Right kidney (tissue), 9 donors: ENCODE measurements at places on chromosomes 7 and 10.

GRCh38 chr7:80459776-80460510 is 51.9 kb downstream of the GNAT3 start:
- DNase-seq = no peak

DNA sequence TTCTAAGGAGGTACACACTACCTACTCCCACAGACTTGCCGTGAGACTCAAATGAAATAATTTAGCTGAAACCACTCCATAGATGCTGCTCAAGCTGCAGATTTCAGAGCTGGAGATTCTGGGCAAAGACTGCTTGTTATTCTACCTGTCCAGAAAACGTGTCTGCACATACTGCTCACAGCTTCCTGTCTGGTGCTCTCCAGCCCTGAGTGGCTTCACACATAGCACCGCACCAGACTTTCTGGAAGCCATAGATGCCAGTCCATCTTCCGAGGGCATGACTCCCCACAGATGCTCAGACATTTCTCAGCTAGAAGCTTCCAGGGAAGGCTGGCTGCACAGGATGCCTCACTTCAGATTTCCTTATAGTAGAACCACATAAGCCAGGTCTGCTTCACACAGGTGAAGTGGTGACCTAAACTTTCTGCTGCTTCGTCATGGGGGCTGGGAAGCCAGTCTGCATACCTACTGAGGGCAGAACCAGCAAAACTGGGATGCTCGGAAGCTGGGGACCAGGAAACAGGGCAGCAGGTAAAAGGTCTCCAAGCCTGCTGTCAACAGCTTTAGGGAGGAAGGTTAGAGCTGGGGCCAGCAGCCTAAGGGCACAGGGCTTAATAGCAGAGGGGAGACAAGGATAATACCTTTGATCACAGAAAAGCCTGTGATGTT is 18.2 kb downstream of the CCDC6 start:
- no peak for DNase-seq

- no peak for DNase-seq
Observed at GRCh38 chr10:2137549-2138174, 400.3 kb upstream of the ADARB2 start.

GRCh38 chr7:131225619-131226513 is 101.8 kb upstream of the MKLN1 start:
- DNase-seq = peak; percentile 51

DNA sequence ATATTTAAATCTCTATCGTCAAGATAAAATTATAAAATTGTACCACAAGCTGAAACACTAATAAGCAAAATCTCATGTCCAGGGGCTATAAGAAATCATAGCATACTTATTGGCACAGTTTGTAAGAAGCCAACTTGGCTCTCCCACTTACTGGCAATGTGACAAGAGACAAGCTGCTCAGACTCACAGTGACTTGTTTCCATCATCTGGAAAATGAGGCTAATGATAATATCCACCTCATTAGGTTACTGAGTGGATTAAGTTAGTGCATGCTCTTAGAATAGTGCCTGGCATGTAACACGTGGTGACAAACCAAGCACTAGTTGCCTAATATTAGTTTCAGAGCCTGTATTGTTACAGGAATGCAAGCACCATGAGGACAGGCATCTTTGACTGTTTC is 234.4 kb downstream of the GLI3 start:
- no peak for DNase-seq

- no peak for DNase-seq
Observed at GRCh38 chr10:113320211-113320610, 232.6 kb upstream of the HABP2 start.

DNA sequence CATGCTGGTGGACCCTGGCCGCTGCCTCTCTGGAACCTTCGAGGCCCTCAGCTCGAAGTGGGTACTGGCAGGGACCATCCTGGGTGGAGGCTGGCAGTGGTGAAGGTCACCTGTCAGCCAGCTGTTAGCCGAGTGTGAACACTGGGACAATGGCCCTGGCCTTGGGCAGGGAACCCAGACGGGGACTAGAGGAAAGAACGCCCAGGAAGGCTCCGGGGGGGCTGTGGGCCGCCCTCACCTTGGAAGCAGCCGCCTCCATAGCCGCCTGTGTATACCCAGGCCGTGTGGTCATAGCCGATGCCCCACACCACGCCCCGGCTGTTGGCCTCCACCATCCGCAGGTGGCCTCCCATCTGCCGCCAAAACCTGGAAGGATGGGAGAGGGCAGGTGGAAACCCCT is 17.6 kb downstream of the BHLHA15 start:
- no peak for DNase-seq

- no peak for DNase-seq
Observed at GRCh38 chr10:24652381-24652957, 71.2 kb downstream of the ARHGAP21 start.

DNA sequence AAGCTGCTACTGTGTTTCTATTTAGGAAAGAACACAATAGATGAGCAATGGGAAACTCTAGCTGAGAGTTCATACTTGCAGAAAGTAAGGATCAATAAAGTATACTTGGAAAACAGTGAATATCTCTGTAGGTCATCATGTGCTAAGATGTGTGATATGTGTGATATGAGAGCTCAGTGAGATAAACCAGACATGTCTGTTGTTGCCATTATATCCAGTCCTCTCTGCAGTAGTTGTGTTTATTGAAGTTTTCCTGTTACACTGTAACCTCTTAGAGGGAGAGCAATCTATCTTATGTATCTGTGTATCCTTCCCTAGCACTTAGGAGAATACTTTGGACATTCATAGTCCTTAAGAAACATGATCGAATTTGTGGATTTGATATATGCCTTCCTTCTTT is 19.1 kb downstream of the TRUB1 start:
- no peak for DNase-seq

DNA sequence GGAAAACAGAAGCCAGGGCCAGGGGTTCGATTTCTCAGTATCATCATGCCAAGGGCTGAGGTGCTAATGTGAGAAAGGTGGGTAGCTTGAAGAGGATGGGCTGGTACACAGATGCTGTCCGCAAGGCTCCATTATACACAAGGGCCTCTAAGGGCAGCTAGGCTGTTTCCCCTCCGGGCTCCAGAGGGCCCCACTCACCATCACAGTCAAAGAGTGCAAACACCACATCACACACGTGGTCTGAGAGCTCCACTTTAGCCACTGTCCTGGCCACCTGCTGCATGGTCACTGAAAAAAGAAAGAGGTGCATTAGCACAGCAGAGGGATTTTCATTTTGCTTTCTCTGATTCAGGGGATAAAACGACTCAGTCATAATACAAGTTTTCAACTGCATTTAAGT is 20.9 kb upstream of the DNAJB12 start:
- DNase-seq = no peak

- DNase-seq = no peak
Observed at GRCh38 chr10:67819768-67820204, 18.2 kb downstream of the DNAJC12 start.

DNA sequence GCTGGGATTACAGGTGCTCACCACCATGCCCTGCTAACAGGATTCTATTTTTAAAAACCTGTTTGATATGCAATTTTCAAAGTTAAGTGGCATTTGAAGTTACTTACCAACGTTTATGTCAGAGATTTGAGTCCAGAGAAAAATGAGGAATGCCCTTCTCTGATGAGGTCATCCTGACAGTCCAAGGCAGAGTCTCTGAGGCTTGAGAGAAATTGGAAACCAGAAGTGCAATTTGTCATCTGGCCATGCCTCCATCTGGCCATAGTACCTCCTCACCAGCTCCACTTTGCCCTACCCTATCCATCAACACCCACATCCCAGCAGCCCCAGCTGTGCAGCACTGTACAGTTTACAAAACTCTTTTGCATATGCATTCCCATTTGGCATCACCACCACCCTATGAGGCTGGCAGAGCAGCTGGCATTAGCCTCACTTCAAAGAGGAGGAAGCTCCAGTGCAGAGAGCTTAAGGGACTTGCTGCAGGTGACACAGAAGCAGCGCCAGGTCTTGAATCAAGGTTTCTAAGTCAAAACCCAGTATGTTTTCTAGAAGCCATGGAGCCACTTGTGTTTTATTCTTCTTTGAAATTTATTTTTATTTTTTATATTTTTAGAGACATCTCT is 54.5 kb upstream of the PDZD8 start:
- DNase-seq = no peak

DNA sequence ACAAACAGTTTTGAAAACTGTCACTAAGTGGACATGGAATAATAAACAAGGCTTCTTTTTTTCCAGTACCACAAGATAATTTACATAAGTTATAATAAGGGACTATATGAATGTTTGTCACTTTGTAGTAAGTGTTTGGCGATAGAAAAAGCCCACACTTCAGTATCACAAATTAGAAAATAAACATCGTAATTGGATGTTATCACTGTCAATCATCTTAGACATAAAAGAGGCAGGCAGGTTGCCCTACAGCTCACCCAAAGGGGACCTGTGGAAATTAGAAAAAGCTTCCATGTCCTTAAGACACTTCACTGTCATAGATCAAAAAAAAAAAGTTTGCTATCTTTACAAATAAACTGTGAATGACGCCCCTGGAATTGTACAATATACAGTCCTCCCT is 3.6 kb upstream of the NOC3L start:
- DNase-seq = no peak

DNA sequence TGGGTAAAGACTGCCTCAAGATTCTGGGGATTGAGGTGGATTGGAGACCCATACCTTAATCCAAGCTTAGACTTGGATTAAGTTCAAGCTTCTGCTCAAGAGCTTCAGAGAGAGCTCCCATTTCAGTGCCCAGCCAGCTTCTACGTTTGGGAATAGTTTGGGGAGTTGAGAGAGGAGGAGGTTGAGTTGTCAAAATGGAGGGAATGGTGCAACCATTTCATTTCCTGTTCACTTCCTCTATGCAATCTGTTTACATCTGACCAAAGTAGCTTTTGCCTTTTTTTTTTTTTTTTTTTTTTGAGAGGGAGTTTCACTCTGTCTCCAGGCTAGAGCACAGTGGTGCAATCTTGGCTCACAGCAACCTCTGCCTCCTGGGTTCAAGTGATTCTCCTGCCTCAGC is 65.8 kb downstream of the ENTPD1 start:
- DNase-seq = no peak

GRCh38 chr10:71136036-71136721 is 76.2 kb upstream of the UNC5B start:
- DNase-seq = no peak

DNA sequence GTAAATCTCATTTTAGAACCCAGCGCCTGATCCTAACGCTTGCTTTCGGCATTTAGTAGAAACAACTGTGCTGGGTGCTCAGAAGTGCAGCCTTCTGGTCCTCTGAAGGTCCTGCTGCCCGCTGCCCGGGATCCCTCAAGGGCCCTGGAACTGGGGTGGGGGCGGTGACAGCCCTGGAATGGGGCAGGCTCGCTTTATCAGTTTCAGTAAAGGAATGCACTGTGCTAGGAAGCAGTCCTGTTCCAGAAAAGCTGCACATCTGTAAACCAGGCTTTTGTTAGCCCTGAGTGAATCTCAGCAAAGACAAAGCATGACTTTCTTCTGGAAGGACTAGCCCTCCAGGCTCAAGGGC is 254.6 kb downstream of the TNS3 start:
- DNase-seq = peak; percentile 34

DNA sequence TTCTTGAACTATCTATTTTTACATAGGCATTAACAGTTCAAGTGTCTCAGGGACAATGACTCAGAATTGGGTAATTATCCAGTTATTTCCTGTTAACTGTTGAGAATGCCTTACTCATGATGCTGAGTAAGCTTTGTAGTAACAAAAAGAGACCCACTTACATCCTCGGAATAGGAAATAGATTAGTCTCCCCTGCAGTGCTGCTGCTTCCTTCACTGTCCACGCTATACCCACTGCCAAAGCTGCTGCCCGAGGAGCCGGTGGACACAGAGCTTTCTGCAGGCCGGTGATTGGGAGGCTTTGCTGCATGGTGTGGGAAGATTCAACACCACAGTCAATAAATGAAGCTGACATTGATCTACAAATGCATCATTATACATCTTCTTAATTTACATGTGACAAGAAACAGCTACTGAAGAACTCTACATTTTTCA is 357.1 kb downstream of the PCLO start:
- no peak for DNase-seq

DNA sequence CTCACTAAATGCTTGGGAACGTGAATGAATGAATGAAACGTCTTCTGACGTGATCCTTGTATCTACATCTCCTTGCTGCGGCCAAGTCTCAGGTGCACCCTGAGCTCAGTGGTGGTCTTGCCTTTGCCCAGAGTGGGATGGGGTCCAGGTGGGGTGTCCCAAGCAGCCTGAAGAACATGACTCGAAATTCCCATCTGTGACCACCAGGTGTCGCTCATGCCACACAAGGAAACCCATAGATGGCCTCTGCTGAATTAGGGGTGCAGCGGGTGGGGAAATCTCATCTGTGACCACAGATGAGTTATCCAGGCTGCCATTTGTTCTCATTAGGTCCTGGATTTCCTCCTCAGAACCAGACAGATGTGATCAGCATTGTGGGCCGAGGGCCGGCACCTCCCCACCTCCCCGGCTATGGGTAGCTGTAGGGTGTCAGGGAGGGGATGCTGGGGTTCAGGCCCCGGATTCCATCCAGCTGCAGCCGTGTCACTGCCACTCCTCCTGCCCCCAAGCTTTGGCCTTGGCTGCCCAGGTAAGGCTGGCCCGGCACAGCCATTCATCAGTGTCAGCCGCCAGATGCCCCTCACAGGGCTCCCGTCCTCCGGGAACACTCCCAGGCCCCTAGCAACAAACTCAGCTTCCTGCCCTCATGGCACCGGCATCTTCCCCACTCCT is 21.0 kb upstream of the GNA12 start:
- DNase-seq = peak; percentile 56

GRCh38 chr7:15720849-15721471 is 34.5 kb upstream of the MEOX2 start:
- DNase-seq = no peak

DNA sequence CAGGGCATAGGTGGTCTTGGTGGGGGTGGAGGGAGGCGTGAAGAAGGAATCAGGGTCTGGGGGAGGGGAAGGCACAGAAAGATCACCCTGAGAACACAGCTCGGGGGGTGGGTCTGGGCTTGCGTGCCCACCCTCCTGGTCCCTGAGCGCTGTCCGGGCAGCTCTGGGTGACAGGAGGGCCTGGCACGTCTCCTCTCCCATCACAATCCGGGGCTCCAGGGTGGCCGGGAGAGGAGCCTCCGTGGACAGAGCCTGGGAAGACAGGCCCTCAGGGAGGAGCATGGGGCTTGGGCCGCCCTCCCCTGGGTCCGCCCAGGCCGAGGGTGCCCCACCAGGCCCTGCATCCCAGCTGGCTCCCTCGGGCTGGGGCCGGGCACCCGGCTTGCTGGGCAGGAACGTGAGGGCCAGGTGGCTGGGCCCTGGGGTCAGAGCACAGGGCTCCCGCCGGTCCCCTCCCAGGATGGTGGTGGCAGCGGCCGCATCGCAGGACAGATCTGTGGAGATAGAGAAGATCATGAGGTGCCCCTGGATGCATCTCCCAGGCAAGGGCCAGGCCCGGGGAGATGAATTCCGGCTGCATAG is 3.1 kb downstream of the NACAD start:
- DNase-seq = no peak
